ENCODE measurements at places on chromosomes 1 and 21.

- peak; percentile 1 for DNase-seq
Observed at GRCh38 chr21:46004168-46004861, 22.7 kb downstream of the COL6A1 start.

- no peak for DNase-seq
Observed at GRCh38 chr1:203304391-203304918, 864 bp upstream of the BTG2 start.

GRCh38 chr1:182786223-182786994, 3.2 kb upstream of the NPL start:
- peak; percentile 64 for DNase-seq

DNA sequence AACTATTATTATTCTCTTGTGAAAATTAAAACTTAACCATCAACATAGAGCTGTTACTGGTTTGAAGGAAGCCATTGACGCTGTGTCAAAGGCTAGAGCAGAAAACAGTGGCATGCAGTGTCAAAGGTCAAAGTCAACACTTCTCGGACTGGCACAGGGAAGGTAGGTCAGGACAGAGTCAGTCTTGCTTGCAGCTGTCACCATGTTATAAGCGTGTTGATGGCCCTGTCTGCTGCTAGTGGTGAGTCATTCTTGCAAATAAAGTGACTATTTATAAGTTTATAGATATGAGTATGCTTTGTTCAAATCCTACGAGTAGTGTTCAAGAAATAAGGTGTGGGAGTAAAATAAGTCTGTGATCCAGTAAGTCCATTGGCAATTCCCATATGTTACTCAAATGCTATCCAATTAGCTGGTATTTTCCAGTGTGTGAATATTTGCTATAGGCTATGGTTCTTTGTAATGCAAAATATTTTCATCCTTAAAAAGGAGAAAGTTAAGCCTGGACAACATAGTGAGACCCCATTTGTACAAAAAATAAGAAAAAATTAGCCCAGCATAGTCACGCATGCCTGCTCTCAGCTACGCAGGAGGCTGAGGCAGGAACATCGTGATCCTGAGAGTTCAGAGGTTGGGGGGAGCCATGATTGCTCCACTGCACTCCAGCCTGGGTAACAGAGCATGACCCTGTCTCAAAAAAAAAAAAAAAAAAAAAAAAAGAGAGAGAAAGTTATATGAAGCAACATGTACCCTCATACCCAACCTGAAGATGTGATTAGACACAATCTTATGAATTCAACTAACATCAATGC, 26.3 kb upstream of the TINAGL1 start:
- no peak for DNase-seq

DNA sequence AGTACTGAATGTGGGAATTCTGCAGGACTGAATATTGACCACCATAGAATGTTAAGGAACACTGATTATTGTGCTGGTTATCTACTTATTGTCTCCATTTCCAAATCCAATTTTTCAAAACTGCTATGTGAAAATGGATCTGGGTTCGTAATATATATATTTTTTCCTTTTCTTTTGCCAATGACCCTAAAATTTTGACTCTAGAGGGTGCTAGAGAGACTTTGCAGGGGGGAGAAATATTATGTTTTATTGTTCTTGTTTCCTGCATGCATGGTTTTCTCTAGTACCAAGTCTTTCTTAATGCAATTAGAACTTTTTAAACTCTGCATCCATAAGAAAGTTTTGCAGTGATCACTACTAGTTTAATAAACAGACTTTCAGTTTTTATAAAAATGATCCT, 1256.9 kb downstream of the BRINP3 start:
- DNase-seq: no peak
